ENCODE measurements at places on chromosomes 13 and 19. TPM values are rescaled to one million over a fixed set of nuclear protein-coding genes. Genes with fewer than 3 reads are reported as not detected.

DNA sequence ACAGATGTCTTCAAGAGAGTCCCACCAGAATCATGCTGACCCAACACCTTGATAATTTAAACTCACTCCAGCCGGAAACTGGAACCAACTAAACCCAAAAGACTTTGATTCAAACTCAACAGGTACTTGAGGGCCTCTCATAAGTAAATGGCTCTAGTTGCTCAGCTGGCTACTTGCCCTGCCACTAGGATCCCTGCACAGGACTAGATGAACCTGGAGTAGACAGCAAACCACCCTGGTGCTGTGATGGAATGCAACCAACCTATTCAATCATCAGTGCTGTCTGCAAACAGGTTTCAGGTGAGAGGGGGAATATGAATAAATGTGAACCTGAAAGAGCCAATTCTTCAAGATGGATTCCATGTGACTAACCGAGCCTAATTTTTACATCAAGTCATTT lies 216.3 kb downstream of the KATNAL1 start:
- H3K27me3 ChIP-seq: peaks cover 3% of the 10 kb centered on the region
- no peaks in the 10 kb centered on the region for H3K4me1 ChIP-seq
- no peak overlapping the region for H3K27ac ChIP-seq
- no peak overlapping the region for H3K4me3 ChIP-seq
- no peak for DNase-seq

The RANBP3 gene
- total RNA-seq: 97.4 TPM

DNA sequence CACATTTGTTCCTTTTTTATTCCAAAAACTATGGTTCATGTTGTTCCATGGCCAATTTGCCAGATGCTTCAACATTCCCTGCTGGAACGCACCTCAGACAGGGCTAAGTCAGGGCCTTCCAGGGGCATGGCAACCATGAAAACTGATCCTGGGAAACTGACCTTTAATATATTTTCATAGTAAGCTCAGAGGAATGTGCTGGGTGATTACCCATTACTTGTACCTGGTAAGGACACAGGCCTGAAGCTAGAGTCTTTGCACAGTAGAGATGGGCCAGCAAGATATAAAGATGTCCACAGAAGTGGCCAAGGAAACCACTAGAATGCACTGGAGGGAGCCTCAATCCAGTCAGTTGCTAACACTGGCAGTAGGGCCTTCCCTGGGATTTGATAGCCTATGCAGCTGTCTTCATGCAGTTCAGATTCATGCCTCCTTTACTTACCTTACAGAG lies 353.1 kb downstream of the ENOX1 start:
- H3K27ac ChIP-seq: no peak overlapping the region
- peaks cover 12% of the 10 kb centered on the region for H3K27me3 ChIP-seq
- no peak for DNase-seq
- H3K4me3 ChIP-seq: no peak overlapping the region

The LRRC4B gene
- not detected for total RNA-seq

DNA sequence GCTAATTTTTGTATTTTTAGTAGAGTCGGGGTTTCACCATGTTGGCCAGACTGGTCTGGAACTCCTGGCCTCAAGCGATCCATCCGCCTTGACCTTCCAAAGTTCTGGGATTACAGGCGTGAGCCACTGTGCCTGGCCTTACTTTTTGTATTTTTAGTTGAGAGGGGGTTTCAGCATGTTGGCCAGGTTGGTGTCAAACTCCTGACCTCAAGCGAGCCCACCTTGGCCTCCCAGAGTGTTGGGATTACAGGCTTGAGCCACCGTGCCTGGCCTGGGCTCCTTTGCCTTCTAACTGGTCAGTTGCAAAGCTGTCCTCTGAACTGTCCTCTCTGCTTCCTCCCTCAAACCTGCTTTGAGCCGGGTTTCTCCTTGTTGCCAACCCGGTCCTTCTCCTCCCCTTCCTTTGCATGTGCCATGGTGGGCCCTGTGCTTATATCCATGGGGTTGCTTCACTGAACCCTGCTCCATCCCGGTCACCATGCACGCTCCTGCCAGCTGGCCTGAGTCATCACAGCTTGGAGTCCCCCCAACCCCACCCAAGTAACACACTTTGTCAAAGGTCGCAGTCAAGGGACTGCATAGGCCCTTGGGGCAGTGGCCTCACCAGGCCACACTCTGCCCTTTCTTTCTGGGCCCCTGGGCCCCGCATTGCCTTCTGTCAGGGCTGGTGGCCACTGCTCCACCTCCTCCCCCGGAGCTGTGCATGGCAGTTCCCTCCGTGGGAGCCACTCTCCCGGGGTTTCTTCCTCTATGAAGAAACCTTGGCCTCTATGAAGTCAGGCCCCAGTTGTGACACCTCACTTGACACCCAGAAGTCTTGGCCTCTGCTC lies 21.2 kb downstream of the WTIP start:
- no peaks in the 10 kb centered on the region for H3K36me3 ChIP-seq
- no peak overlapping the region for H3K27ac ChIP-seq

The FCGBP gene
- total RNA-seq: 7.1 TPM

DNA sequence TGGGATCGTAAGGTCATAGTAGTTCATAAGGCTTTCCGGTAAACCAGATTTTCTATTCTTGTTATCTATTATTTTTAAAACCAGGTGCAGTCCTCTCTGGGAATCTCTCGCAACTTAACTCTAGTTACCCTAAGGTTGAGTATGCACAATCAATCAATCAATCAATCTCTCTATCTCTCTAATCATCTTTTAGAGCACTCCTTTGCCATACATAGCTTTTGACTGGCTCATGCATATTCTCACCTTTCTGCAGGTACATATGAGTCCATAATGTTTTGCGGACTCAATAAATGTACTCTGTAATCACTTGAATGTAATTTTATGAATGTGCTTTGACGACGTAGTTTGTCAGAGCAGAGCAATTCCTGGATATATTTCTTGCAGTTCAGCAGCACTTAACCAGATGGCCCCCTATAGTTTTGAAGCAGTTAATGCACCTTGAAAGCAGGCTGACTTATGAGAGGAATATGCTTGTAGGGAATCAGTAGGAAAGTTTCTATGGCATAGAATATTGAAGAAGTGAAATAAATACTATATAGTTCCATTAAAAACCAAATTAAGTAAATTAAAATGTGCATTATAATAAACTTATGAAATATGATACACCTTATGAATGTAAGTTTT lies 524.7 kb downstream of the GPC5 start:
- H3K4me1 ChIP-seq: no peaks in the 10 kb centered on the region
- no peaks in the 10 kb centered on the region for H3K36me3 ChIP-seq
- H3K4me3 ChIP-seq: no peak overlapping the region
- H3K27me3 ChIP-seq: no peaks in the 10 kb centered on the region
- DNase-seq: no peak
- no peak overlapping the region for H3K27ac ChIP-seq

- H3K4me1 ChIP-seq: peaks cover 15% of the 10 kb centered on the region
- DNase-seq: no peak
- peaks cover 5% of the 10 kb centered on the region for H3K27me3 ChIP-seq
- no peaks in the 10 kb centered on the region for H3K36me3 ChIP-seq
Observed at GRCh38 chr19:54938906-54939305, 8.4 kb downstream of the NLRP7 start.

- no peaks in the 10 kb centered on the region for H3K4me1 ChIP-seq
- H3K4me3 ChIP-seq: no peak overlapping the region
- peak; percentile 77 for DNase-seq
- H3K27me3 ChIP-seq: peaks cover 4% of the 10 kb centered on the region
Observed at GRCh38 chr19:35828692-35829301, 16.2 kb upstream of the PRODH2 start.

- H3K4me3 ChIP-seq: no peak overlapping the region
- peaks cover 5% of the 10 kb centered on the region for H3K27me3 ChIP-seq
- H3K4me1 ChIP-seq: no peaks in the 10 kb centered on the region
- no peaks in the 10 kb centered on the region for H3K36me3 ChIP-seq
- DNase-seq: no peak
Observed at GRCh38 chr19:31096935-31097545, 252.2 kb downstream of the TSHZ3 start.

DNA sequence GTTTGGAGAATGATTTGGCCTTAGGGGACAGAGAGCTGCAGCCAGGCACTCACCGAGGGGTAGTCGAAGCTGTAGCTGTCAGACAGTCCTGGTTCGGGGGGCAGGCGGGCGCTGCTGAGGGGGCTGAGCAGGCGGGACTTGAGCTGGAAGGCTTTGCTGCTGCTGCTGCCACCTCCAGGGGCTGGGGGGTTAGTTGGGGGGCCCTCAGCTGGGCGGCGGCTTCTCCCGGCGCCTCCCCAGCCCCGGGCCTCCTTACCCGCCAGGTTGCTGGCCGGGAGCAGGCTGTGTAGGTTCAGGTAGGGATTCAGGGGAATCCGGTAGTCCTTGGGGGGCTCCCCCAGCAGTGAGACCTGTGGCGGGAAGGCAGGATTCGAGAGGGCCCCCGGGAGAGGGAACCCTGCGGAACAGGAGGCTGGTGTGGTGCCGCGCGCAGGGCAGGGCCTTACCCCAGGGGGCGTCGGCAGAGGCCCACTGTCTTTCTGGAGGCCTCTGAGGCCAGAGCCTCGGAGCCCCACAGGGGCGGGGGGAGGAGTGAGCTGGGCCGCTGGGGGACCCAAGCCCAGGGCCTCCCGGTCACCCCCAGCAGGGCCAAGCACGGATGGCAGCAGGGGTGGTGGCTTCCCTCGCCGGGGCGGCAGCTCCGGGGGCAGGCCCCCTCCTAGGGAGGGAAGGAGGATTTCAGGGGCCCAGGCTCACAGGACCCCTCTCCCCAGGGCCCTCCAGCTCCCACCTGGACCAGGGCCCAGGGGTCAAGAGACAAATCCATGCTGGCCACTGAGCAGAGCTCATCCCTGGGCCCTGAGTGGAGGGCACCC lies 5.0 kb upstream of the FDX2 start:
- no peaks in the 10 kb centered on the region for H3K27me3 ChIP-seq
- H3K4me1 ChIP-seq: peaks cover 8% of the 10 kb centered on the region
- no peak overlapping the region for H3K27ac ChIP-seq
- H3K4me3 ChIP-seq: no peak overlapping the region
- H3K36me3 ChIP-seq: peaks cover 27% of the 10 kb centered on the region
- no peak for DNase-seq

- no peaks in the 10 kb centered on the region for H3K27me3 ChIP-seq
- no peak overlapping the region for H3K4me3 ChIP-seq
- DNase-seq: no peak
- H3K4me1 ChIP-seq: no peaks in the 10 kb centered on the region
- no peaks in the 10 kb centered on the region for H3K36me3 ChIP-seq
- H3K27ac ChIP-seq: no peak overlapping the region
Observed at GRCh38 chr13:97780486-97780885, 173.0 kb upstream of the IPO5 start.

The ZNF543 gene
- total RNA-seq: 9.1 TPM

- DNase-seq: no peak
- H3K36me3 ChIP-seq: no peaks in the 10 kb centered on the region
- H3K27ac ChIP-seq: no peak overlapping the region
- peaks cover 10% of the 10 kb centered on the region for H3K27me3 ChIP-seq
- no peaks in the 10 kb centered on the region for H3K4me1 ChIP-seq
- H3K4me3 ChIP-seq: no peak overlapping the region
Observed at GRCh38 chr19:6685962-6686627, 16.1 kb upstream of the TNFSF14 start.

DNA sequence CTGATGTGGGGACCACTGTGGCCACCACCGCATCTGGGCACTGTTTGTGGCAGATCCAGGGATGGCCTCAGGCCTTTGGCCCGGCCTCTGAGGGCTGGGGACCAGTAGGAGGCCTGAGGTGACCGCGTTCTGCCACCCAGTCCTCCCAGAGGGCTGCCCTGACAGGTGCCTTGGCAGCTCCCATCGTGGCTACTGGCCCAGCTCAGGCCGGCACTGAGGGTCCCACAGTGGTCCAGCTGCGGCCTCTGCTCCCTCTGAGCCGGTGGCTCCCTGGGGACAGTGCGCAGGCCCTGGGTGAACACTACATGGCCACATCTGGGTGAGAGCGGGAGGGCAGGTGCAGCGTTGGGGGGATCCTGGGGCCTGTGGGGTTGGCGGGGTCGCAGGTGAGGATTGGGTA lies 61.9 kb downstream of the KDM4B start:
- no peaks in the 10 kb centered on the region for H3K27me3 ChIP-seq
- no peak for DNase-seq
- no peaks in the 10 kb centered on the region for H3K4me1 ChIP-seq
- peaks cover 2% of the 10 kb centered on the region for H3K36me3 ChIP-seq
- no peak overlapping the region for H3K4me3 ChIP-seq
- no peak overlapping the region for H3K27ac ChIP-seq

DNA sequence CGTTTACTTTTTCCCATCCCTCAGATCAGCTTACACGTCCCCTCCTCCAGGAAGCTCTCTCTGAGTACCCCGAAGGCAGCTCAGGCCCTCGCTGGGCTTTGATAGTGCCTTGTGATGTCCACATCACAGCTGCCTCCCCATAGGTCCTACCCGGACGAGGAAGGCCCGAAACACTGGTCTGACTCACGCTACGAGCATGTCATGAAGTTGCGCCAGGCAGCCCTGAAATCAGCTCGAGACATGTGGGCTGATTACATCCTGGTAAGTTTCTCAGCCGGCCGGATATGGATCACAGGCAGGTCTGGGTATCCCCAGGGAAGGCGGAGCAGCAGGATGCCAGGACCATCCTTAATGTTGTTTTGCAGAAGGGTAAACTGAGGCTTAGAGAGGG lies 4.8 kb downstream of the COLGALT1 start:
- DNase-seq: no peak
- no peaks in the 10 kb centered on the region for H3K27me3 ChIP-seq
- peaks cover 18% of the 10 kb centered on the region for H3K4me1 ChIP-seq
- no peak overlapping the region for H3K4me3 ChIP-seq
- peaks cover 38% of the 10 kb centered on the region for H3K36me3 ChIP-seq

DNA sequence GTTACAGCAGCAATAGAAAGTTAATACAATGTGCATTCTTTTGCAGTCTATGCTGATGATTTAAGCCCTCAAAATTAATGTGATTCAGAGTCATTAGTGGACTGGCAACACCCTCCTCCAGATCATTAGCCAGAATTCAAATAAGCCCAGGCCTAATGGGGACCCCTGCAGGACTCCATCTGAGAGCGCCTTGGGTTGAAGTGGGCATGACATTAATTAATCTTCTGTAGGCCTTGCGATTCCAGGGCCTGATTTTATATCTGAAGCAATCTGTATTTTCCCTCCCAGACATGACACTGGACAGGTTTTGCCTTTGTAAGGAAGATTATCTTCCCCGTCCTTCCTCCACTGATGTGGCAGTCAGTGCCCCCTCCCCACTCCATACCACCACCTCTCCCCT lies 442.9 kb downstream of the FOXO1 start:
- peaks cover 34% of the 10 kb centered on the region for H3K4me1 ChIP-seq
- no peaks in the 10 kb centered on the region for H3K27me3 ChIP-seq
- no peak overlapping the region for H3K4me3 ChIP-seq

- H3K4me3 ChIP-seq: no peak overlapping the region
- no peak for DNase-seq
- no peaks in the 10 kb centered on the region for H3K27me3 ChIP-seq
- peaks cover 68% of the 10 kb centered on the region for H3K4me1 ChIP-seq
- H3K27ac ChIP-seq: no peak overlapping the region
- peaks cover 37% of the 10 kb centered on the region for H3K36me3 ChIP-seq
Observed at GRCh38 chr13:98503175-98504028, 73.5 kb downstream of the STK24 start.

The LILRB4 gene
- total RNA-seq: not detected

The ODAD3 gene
- total RNA-seq: not detected

The CEACAM7 gene
- not detected for total RNA-seq

The APOC4 gene
- not detected for total RNA-seq

- no peak for DNase-seq
- no peak overlapping the region for H3K4me3 ChIP-seq
- peaks cover 9% of the 10 kb centered on the region for H3K27me3 ChIP-seq
Observed at GRCh38 chr19:33055718-33056117, 9.0 kb downstream of the RHPN2 start.

- peaks cover 47% of the 10 kb centered on the region for H3K4me1 ChIP-seq
- no peak for DNase-seq
- peaks cover 6% of the 10 kb centered on the region for H3K36me3 ChIP-seq
- H3K4me3 ChIP-seq: peak overlapping the region; percentile 54
- H3K27ac ChIP-seq: peak overlapping the region; percentile 69
Observed at GRCh38 chr19:13097033-13097462, 5.6 kb downstream of the LYL1 start.
